ENCODE measurements at places on chromosomes 12 and 14.

GRCh38 chr12:113271466-113271852 lies 50.2 kb downstream of the TPCN1 start:
- DNase-seq: no peak

GRCh38 chr14:77322951-77323350 lies 2.1 kb downstream of the GSTZ1 start:
- DNase-seq: no peak

- DNase-seq: no peak
Observed at GRCh38 chr12:107135177-107135576, 41.8 kb upstream of the CRY1 start.

GRCh38 chr14:53042480-53042879 lies 91.6 kb upstream of the FERMT2 start:
- no peak for DNase-seq

GRCh38 chr12:91274916-91275315 lies 92.3 kb upstream of the DCN start:
- no peak for DNase-seq

GRCh38 chr14:69040353-69040752 lies 61.3 kb upstream of the ACTN1 start:
- DNase-seq: no peak

DNA sequence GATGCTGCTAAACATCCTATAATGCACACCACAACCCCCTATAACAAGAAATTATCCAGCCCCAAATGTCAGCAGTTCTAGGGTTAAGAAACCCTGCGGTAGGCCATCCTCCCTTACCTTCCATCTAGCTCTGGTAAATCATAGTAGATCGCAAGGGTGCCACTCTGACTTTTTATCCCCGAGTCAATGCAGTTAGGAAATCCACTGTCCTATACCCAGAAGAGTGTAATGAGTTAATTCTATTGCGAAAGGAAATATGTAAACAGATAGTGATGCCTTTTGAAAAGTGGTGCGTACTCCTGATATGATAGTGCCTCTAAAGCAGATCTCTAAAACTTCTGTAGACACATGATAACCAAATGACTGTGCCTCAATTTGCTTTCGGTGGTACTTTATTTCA lies 29.8 kb downstream of the SCFD1 start:
- DNase-seq: no peak

DNA sequence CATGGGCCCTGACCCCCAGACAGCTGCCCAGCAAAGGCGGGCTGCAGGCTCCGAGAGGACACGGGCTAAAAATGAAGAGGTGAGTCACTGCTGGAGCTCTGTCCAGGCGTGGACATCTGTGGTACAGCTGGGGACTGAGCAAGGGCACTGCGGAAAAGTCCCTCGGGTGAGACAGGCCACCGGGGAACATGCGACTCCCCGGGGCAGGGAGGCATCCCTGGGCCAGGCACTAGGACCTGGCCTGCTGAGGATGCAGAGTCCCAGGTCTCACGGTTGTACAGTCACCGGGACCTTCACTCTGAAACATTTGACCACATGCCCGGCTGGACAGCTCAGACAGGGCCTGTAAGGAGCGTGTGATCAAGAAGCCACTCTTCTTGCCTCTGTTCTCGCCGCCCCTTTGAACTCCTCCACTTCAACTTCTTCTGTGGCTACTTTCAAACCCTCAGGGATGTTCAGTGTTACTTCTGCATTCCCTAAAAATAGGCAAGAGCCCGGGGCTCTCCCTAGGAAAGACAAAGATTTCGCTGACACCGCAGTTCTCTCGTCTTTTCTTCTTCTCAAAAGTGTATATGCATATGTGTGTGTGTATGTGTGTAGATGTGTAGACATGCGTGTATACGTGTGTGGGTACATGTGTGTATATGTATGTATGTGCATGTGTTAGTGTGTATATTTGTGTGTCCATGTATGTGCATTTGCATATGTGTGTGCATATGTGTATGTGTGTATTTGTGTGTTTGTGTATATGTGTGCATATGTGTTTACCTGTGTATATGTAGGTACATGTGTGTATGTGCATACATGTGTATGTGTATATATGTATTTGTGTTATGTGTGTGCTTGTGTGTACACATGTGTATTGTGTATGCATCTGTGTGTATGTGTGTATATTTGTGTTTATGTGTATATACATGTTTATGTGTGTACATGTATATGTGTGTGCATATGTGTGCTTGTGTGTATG lies 5.0 kb upstream of the RFLNA start:
- DNase-seq: no peak

DNA sequence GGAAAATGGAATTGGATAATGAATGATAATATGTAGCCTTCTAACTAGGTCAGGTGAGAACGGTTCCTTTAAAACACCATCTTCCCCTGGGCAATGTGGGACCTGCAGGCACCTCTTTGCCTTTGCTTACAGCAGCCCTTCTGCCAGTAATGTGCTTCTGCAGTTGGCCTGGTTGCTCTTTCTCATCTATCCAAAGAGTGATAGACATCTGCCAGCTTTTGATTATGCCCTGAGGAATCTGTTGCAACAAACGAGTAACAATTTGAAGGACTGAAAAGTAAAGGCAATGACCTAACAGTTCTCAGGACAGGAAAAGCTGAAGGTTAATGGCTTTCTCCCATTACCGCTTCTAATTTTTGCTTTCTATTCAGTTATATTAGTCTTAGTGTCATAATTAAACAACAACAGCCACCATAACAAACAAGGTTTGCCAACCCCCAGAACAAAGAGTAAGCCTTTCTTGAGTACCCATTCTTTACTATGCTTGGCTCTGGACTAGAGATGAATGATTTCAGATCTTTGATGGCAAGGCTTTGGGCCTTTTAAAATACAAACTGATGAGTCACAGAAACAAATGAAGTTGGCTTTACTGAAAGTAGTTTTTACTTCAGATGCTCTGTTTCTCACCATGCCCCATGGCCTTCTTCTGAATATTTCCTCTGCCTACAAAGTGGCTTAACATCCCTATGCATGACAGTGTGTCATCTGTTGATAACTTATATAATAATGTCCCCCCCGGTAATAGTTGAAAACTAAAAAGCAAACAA lies 76.1 kb upstream of the KRR1 start:
- no peak for DNase-seq

DNA sequence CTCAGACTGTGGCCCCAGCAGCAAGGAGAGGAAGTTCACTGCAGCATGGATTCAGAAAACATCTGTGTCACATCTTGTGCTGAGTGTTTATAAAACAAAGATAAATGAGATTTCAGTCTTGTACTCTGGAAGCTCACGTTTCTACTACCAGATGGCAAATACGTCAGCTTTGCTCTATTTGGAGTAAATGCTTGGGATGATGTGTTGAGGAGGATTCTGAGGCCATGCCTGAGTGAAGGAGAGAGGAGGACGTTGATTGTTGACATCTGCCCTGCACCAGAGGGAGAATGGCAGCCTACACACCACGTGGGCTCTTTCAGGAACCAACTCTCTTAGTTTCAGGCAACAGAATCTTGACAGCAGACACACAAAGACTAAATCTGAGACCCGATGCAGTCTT lies 188.9 kb downstream of the TMEM132C start:
- no peak for DNase-seq

GRCh38 chr12:18580291-18580690 lies 157.5 kb downstream of the PLCZ1 start:
- no peak for DNase-seq

DNA sequence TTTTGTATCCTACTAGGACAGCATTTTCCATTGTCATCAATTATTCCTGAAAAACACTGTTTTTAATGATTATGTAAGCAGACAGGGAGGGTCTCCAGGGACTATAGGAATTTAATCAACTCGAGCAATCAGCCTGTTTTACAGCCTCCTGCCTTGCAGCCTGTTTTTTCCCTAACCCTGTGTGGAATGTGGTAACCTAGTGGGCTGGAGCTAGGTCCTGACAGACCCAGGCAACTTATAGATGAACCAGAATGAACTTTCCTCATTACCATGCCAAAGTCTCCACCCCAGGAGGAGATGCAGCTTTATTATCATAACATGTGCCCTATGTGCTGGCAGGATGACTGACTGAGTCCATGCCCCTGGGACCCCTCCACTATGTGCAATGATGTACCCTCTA lies 375.1 kb downstream of the BMP4 start:
- DNase-seq: no peak

- no peak for DNase-seq
Observed at GRCh38 chr12:42756841-42757623, 167.5 kb upstream of the PRICKLE1 start.

- DNase-seq: no peak
Observed at GRCh38 chr14:60862283-60862682, 118.6 kb downstream of the TRMT5 start.

- no peak for DNase-seq
Observed at GRCh38 chr12:110269622-110270124, 11.4 kb upstream of the ATP2A2 start.

DNA sequence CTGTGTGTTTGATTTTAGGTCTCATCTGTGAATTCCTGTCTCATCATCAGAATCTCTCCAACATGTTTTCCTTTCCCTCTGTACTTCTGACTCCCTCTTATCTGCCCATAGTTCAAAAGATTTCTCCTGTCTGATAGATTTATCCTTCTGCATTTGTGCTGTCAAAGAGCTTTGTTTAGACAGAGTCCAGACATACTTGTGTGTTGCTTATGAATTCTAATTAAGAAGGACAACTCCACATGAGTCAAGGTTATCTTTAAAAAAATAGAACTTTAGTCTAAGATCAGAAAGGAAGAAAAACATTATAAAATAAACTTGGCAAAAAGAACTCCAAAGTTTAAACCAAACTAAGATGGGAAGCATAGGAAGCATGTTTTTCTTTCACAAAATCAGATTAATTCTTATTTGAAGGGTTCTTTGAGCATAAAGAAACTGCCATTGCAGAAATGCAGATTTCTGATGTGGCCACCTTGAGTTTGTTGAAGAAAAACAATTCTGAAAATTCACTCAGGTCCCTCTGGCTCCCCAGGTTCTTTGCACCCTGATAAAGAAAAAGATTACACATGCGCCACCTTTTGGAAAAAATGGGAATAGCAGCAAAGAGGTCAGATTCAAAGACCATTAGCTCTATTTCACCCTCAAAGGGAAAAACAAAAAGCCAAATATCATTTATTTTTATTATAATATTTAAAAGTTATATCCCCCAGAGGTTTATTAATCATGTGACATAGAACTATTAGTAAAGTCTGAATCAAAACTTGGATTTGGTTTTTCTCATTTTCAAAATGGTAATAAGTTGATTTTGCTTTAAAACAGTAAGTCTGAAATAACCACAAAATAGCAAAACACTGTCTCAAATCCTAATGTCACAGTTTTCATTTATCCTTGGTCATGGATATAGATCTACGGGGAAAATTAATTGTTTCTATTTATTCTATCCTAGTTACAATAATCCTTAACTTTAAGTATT lies 143.7 kb upstream of the DCN start:
- DNase-seq: peak; percentile 59

DNA sequence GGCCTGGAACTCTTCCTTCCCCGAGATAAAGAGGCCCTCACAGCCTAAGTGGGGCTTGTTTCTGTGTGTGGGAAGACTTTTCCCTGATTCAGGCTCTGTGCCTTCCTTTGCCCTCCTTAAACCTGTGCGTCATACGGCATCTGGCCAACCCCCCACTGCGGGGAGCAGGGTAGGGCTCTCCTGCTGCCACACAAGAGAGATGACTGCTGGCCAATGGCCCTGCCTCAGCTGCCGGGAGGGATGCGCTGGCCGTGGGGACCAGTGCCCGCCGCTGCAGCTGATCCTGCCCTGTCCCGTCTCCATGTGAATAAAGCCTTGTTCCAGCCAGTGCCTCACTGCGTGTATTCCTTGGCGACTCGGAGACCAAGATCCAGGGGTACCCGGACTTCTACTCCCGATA lies 42.5 kb upstream of the BEGAIN start:
- no peak for DNase-seq

GRCh38 chr12:1605129-1606020 lies 11.0 kb upstream of the FBXL14 start:
- peak; percentile 74 for DNase-seq

DNA sequence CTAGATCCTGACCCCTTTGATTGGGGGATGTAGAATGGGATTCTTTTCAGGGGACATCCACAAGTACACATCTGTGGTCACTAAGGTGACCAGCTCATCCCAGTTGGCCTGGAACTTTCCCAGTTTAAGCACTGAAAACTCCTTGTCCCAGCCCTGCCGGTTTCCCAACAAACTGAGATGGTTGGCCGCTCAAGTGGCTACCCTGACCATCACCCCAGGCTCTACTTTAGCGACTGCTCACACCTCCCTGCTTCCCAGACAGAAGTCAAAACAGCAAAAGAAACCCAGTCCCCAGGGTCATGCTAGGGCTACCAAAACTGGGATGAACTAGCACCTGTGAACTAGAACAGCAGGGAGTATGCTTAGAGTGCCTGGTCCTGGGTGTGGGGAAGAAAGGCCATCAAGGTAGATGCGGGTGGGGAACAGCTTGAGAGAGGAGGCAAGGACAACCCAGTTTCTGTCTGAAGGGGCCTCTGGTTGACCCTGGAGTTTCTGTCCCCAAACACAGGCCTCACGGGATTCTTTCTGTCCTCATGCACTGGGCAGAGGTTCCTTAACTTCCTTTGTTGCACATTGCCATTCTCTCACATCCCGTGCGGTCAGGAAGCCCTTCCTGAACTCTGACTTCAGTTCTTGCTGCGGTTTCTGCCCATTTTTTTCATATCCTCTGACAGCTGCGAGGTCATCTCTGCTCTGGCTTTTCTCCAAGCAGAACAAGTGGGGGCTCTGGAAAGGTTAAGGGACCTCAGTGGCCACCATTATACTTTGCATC lies 1.6 kb downstream of the LTB4R start:
- DNase-seq: peak; percentile 72

DNA sequence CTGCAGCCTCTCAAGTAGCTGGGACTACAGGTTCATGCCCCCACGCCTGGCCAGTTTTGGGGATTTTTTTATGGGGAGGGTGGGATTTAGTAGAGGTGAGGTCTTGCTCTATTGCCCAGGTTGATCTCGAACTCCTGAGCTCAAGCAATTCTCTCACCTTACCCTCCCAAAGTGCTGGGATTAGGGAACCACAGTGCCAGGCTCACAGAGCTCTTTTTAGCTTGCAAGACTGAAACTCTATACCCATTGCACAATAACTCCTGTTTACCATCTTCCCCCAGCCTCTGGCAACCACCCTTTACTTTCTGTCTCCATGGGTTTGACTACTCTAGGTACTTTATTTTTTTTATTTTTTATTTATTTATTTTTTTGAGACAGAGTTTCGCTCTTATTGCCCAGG lies 25.7 kb upstream of the CDK17 start:
- DNase-seq: no peak

DNA sequence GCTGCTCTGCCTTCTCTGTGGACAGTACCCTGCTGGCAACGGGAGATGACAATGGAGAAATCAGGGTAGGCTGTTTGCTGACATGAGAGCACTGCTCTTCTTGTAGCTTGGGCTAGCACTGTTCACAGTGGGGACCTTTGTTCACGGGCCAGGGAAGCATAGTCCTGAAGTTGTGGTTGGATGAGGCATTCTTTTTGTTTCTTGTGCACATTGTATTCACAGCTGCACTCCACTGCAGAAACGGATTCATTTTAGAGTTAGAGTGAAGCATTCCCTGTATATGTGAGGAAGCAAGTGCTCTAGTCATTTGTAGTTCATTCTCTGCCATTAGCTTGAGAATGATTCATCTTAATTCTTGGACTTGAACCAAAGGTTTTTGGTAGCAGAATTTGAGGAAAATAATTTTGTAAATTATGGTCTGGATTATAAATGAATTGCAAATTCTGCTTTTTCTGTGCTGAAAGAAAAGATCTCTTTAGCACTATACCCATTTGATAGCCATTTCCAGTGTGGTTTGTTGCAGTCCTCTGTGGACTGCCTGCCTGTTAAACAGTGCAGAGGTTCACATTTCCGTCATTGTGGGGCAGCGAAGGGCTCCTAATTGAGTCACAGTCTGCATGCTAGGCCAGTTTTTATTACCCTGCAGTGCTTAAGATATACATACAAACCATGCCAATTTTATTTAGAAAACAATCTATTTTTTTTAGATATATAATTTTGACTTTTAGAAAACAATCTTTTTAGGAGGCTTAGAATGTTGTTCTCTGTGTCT lies 80.6 kb downstream of the APAF1 start:
- peak; percentile 67 for DNase-seq
